ENCODE measurements at places on chromosomes 5 and 9. TPM values are rescaled to one million over a fixed set of nuclear protein-coding genes. Genes with fewer than 3 reads are reported as not detected.

The CATSPER3 gene
- 0.58 TPM for total RNA-seq

The LHX3 gene
- total RNA-seq: not detected

The FYB1 gene
- 2.0 TPM for total RNA-seq

The BHMT gene
- not detected for total RNA-seq

The HAVCR2 gene
- 2.7 TPM for total RNA-seq

DNA sequence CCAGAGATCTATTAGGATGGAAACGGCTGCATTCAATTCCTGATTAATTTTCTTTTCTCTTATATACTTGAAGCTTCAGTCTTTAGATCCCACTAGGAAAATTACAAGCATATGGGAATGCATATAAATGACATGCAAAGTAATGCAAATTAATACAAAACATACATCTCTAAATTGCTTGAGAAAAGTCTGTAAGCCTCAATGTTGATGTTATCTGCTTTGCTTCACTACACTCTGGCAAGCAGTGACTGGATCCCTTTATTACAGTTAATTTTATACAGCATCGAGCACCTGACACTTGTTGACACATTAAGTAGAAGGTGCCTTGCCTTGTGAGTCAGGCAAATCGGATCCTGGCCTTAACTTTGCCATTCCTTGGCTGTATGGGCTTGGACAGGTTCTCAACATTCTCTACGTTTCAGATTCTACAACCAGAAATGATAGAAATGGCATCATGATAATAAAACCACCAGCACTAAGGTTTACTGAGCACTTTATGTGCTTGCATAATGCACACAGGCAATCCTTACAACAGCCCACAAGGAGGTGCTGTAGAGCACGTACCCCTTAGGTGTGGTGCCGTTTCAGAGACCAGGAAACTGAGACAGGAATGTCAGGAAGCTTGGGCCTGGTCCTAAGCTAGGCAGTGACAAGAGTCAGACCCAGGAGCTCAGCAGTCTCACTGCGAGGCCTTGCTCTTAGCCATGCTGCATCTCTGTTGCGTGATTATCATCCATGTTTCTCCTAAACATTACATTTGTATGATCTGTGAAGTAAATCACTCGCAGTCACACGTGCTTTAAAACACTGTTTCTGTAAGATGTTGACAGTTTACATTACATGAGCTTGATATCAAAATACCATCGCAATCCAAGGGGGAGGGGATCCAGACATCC lies 2.7 kb downstream of the GCNT4 start:
- H3K36me3 ChIP-seq: no peaks in the 10 kb centered on the region
- H3K4me3 ChIP-seq: no peak overlapping the region
- no peak overlapping the region for H3K27ac ChIP-seq
- no peaks in the 10 kb centered on the region for H3K4me1 ChIP-seq
- no peak for DNase-seq

DNA sequence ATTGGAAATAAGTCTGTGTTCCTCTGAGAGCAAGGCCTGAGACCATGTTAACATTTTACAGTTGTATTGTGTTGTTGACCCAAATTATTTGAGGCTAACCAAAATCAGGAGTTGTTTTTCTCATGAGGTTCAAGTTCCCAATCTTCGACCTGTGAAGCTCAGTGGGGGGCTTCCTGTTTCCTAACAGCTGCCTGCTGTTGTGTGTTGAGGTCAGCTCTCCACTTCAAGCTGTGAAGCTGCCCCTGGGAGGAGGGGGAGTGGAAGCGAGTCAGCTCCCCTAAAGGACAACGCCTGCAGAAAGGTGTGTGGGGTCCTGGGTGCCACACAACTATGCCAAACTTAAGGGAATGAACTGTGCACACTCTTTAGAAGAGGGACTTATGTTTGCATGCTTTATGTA lies 295.5 kb downstream of the IRX1 start:
- H3K27me3 ChIP-seq: no peaks in the 10 kb centered on the region
- no peaks in the 10 kb centered on the region for H3K36me3 ChIP-seq
- no peak overlapping the region for H3K4me3 ChIP-seq
- DNase-seq: no peak

DNA sequence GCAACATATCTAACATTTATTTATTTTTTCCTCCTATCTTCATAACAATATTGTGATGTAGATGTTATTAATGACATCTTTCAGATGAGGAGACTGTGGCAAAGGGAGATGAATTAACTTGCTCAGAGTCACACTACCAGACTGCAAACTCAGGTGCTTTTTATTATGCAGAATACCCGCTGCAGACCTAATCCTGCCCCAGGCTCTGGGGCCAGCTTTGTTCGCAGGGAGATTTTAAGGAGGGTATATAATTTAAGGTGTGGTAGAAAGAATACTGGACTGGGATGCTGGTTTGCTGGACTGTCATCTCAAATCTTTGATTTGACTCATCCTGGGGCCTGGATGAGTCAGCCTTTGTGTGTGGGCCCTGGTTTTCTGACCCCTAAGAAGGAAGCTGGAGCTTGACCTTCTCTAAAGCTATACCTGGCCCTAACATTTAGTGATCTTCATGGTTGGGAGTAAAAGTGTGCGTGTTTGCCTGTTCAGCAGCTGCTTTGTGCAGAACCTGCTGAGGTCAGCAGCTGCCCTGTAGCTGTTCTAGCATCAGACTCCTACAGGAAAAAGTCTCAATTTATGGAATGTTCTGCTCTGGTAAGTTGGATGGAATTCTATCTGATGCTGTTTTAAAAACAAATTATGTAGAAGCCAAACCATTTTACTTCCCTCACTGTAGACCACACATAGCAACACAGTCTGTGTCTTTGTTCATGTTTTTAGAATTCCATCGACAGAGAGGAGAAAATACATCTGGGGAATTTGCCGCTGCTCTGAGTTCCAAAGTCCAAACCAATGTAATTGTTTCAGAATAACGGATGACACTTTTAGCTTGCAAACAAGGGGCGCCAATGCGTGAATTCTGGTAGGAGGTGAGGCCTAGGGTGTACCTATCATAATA lies 4.5 kb downstream of the SLC36A1 start:
- H3K4me1 ChIP-seq: peaks cover 3% of the 10 kb centered on the region
- no peak overlapping the region for H3K4me3 ChIP-seq
- H3K27ac ChIP-seq: no peak overlapping the region
- DNase-seq: no peak
- no peaks in the 10 kb centered on the region for H3K36me3 ChIP-seq

DNA sequence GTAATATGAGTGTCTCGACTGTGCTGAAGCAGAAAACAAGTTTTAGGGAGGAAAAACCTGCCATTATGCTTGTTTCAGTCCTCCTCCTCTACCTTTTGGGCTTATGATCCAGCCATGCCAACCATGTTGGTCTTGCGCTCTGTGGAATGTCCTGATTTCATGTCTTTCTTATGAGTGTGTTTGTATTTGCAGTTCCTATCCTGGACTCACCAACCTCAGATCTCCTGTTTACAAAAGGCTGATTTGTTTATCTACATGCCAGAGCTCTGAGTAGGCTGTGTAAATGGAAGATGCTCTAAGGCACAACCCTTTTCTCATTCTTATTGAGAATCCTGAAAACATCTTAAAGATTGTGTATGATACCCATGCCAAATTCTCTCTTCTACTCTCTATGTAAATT lies 138.6 kb downstream of the ARHGEF28 start:
- no peaks in the 10 kb centered on the region for H3K4me1 ChIP-seq
- no peak overlapping the region for H3K4me3 ChIP-seq
- H3K36me3 ChIP-seq: no peaks in the 10 kb centered on the region
- H3K27ac ChIP-seq: no peak overlapping the region
- no peak for DNase-seq

DNA sequence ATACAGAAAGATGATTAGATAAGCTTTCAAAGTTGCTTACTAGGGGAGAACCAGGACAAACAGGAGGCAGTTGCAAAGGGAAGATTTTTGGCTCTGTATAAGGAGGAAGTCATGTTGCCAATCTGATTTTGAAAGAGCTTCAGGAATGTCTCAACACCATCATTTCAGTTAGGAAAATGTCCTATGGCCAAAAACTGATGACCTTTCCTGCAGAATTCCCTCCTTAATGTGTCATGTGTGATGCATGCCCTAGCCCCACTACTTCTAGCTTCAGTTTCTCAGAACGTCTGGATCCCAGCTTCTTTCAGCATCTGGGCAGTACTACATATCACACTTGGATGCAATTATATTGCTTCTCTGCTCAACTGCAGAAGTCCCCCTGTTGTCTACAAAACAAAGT lies 211.5 kb upstream of the NREP start:
- no peaks in the 10 kb centered on the region for H3K27me3 ChIP-seq
- H3K36me3 ChIP-seq: no peaks in the 10 kb centered on the region
- DNase-seq: no peak
- H3K4me1 ChIP-seq: no peaks in the 10 kb centered on the region
- no peak overlapping the region for H3K4me3 ChIP-seq
- no peak overlapping the region for H3K27ac ChIP-seq

DNA sequence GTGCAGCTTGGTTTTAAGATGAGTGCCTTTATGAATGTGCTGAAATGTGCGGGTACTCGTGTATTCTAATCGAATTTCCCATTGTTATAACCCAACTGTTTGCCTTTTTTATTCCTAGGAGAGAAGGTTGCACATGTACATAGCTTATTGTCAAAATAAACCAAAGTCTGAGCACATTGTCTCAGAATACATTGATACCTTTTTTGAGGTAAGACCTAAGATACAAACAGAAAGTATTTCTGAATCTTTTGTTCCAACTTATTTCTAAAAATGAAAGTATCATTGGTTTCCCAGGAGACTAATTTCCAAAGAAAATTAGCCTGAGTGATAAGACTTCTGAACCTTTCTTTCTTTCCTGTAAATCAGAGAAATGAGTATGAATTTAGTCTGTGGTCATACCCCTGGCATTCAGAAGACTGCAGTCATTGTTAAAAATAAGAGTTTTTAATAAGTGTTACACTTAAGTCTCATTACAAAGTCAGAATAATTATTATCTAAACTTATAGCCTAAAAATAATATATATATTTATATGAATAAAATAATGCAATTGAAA lies 102.4 kb upstream of the OTULINL start:
- DNase-seq: no peak
- H3K4me1 ChIP-seq: no peaks in the 10 kb centered on the region
- no peak overlapping the region for H3K4me3 ChIP-seq
- peaks cover 100% of the 10 kb centered on the region for H3K36me3 ChIP-seq

- no peaks in the 10 kb centered on the region for H3K27me3 ChIP-seq
- no peak overlapping the region for H3K4me3 ChIP-seq
- no peaks in the 10 kb centered on the region for H3K4me1 ChIP-seq
- no peak for DNase-seq
- H3K36me3 ChIP-seq: no peaks in the 10 kb centered on the region
- no peak overlapping the region for H3K27ac ChIP-seq
Observed at GRCh38 chr5:60287174-60287771, 393.7 kb upstream of the PDE4D start.

GRCh38 chr5:124402144-124402581 lies 344.3 kb downstream of the ZNF608 start:
- H3K27me3 ChIP-seq: no peaks in the 10 kb centered on the region
- no peak overlapping the region for H3K27ac ChIP-seq
- H3K4me3 ChIP-seq: no peak overlapping the region
- no peak for DNase-seq
- H3K36me3 ChIP-seq: no peaks in the 10 kb centered on the region

DNA sequence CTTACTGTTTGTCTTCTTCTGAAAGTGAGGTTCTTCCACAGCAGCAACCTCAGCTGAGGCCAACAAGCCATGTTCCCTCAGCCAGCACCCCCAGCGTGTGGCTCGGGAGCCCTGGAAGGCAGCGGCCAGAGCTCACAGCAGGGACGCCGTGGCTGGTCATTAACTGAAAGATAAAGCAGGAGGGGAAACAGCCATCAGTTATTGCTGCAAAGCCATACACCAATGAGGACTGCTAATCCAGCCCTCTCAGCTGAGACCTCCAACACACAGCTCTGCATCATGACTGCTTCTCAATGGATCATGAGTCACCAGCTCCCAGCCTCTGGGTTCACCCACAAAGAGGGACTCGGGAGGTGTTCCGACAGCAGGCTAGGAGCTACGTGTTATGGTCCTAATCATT lies 24.3 kb downstream of the ABCA1 start:
- H3K27me3 ChIP-seq: no peaks in the 10 kb centered on the region
- H3K27ac ChIP-seq: no peak overlapping the region
- no peaks in the 10 kb centered on the region for H3K36me3 ChIP-seq
- peaks cover 44% of the 10 kb centered on the region for H3K4me1 ChIP-seq
- DNase-seq: no peak

DNA sequence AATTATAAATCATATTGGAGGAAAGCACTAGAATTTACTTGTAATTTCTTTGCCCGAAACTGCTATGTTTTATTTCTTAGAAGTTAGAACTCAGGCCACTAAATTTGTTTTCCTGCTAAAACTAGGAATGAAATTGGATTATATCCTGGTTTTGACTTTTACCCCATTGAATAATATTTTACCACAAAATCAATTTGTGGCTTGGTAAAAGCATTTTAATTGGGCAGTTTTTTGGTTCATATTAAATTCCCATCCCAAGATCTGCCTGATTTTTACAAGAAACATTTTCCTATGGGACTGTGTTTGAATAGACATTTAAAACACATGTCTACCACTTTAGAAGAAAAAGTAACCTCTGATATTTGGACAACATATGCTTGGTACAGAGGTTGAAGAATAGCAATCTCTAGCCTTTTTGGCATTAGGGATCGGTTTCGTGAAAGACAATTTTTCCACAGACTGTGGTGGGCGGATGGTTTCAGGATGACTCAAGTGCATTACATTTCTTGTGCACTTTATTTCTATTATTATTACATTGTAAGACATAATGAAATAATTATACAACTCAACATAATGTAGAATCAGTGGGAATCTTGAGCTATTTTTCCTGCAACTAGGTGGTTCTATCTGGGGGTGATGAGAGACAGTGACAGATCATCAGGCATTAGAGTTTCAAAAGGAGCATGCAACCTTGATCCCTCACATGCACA lies 565.6 kb downstream of the PRR16 start:
- no peak overlapping the region for H3K4me3 ChIP-seq

- no peak overlapping the region for H3K27ac ChIP-seq
Observed at GRCh38 chr5:34728236-34728635, 72.1 kb downstream of the RAI14 start.

- peak overlapping the region; percentile 87 for H3K27ac ChIP-seq
- H3K4me1 ChIP-seq: peaks cover 51% of the 10 kb centered on the region
- H3K36me3 ChIP-seq: peaks cover 10% of the 10 kb centered on the region
- H3K27me3 ChIP-seq: no peaks in the 10 kb centered on the region
Observed at GRCh38 chr5:139394123-139394653, 716 bp downstream of the PROB1 start.

DNA sequence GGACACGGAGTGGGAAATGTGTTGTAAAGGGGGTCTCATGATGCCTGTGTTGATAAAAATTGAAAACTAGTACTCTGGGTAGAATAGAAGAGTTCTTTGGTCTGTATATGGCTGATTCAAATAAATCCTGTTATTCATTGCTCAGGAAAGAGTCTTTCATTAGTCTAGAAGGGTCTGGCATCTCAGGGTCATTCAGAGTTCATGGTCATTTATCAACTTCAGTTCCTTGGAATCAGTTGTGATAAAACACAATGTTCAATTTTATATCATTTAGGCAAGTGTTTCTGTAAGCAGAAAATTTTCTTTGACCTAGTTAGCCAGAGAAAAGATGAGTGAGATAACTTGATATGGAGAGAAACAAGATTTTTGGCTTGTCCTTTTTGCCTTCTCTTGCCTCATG lies 36.3 kb downstream of the SPATA31D1 start:
- no peaks in the 10 kb centered on the region for H3K36me3 ChIP-seq
- DNase-seq: no peak
- no peak overlapping the region for H3K4me3 ChIP-seq
- H3K27ac ChIP-seq: no peak overlapping the region
- H3K4me1 ChIP-seq: no peaks in the 10 kb centered on the region
- no peaks in the 10 kb centered on the region for H3K27me3 ChIP-seq

- DNase-seq: no peak
- H3K27ac ChIP-seq: no peak overlapping the region
- no peaks in the 10 kb centered on the region for H3K36me3 ChIP-seq
- no peaks in the 10 kb centered on the region for H3K4me1 ChIP-seq
- no peaks in the 10 kb centered on the region for H3K27me3 ChIP-seq
- H3K4me3 ChIP-seq: no peak overlapping the region
Observed at GRCh38 chr9:21615446-21615845, 133.3 kb upstream of the IFNE start.
